ENCODE measurements at places on chromosomes 1 and 21.

DNA sequence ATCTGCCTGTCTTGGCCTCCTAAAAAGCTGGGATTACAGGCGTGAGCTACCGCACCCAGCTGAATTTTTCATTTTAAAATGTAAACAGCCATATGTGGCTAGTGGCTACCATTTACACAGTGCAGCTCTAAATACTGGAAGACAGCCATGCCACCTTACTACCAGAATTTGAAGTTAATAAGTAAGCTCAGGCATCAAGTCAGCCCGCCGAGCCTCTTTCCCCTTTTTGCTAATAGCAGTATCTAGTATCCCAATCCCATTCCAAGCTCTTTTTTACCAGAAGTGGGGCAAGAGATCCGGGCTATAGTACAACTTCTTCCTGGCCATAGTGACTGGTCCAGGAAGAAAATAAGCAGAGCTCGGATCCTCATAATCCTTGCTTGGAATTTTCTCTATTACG is 15.1 kb downstream of the TAF13 start:
- DNase-seq, result no peak

- no peak for DNase-seq
These were observed 29.5 kb downstream of the LPGAT1 start for GRCh38 chr1:211800925-211801607.

DNA sequence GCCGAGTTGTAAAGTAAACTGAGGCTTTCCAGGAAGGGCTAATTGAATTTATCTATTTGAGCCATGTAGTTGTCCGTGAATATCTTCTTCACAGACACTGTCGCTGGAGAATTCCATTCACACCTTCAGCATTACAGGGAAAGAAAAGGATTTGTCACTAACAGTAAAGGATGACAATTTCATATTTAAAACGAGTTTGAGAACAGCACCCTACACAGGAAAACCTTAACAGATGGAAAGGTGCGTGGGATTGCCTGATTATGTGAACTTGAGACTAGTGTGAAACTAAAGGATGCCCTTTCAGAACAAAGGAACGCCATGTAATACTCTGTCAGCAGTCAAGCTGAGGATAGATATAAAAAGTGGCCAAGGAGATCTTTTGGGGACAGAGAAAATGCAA is 492.5 kb upstream of the ADGRL2 start:
- DNase-seq, result no peak

DNA sequence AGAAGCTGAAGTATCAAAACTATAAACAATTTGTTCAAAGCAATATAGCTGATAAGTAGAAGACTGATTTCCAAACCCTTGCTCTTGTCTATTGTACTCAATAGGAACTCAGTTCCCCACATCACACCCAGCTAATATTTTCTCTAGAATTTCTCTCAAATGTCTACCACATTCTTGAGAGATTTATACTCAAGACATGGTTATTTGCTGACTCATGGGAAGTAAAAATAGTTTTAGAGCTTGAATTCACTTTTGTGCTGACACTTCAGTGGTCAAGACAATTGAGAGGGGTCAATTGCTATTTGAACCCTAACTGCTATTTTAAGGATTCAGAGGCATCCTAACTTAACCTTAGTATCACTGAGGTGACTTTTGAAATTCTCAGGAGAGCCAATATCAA is 99.0 kb downstream of the TNNI3K start:
- no peak for DNase-seq

- DNase-seq, result no peak
These were observed 63.8 kb downstream of the OLFML3 start for GRCh38 chr1:114043054-114043453.

DNA sequence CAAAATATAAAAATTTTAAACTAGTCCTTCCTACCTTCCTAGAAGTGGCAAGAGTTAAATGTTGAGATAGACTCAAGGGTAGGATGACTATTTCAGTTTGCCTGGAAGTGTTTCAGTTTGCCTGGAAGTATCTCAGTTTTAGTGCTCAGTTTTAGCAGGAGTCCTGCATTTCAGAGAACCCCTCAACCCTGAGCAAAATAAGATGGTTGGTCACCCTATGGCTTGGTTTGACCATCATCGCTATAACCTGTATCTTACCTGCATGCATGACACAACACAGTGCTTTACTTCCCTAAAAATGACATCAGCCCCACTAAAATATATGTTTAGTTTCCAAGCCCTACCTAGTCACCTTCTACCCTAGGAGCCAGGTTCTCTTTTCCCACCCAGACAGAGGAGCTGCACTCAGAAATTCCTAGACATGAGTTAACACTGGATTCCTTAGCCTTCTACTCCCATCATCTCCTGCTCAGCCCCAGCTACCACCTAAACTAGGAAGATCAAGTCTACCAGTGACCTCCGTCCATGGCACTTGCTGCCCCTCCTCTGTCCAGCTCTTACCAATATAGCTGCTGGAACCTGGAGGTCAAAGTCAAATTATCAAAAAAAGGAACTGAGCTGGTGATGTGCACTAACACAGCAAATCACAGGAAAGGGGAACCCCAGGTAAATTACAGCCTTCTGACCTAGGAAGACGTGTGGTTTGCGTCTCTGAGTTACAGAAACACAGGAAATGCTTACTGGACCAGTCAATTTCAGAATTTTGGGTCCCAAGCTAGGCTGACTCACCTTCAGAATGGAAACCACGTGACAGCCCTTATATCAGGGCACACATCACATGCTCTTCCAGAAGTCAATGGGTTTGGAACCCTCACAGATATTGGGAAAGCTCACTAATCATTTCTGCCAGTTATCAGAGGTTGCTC is 2.2 kb upstream of the G0S2 start:
- DNase-seq, result peak; percentile 31

- no peak for DNase-seq
These were observed 75.7 kb upstream of the WLS start for GRCh38 chr1:68308034-68308433.

- no peak for DNase-seq
These were observed 22.7 kb downstream of the SYNJ1 start for GRCh38 chr21:32705139-32705538.

DNA sequence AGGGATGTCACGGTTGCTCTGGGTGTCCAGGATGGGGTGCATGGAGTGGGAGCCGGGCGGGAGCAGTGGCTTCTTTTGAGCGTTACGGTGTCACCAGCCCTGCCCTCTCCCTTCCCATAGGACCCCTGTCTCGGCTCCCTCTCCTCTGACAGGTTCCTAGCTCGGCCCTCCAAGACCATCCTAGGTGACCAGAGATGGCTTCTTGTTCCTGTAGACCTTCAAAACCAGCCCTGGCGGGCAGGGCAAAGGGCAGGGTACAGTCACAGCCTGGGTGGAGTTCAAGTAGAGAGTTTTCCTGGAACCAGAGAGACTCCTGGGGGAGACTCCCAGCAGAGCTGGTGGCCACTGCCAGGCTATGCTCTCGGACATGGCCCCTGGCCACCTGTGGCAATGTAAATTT is 345.6 kb upstream of the AJAP1 start:
- no peak for DNase-seq

- DNase-seq, result no peak
These were observed 90.9 kb upstream of the KCNK1 start for GRCh38 chr1:233523047-233523446.

GRCh38 chr1:246727594-246727993 is 3.4 kb downstream of the SCCPDH start:
- no peak for DNase-seq

DNA sequence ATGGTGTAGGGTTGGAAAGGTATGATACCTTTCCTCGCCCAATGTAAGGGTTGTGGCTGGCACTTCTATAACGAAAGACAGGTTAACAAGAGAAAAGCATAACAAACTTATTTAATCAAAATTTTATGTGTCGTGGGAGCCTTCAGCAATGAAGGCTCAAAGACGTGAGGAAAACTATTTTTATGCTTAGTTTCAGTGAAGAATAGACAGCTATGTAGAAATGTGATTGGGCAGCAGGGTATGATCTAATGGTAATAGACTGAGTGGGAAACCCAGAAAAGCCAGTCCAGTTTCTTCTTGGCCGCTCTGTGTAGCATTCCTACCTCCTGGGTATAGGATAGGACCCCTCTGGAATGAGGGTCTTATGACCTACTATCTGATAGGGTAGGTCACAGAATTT is 464.7 kb downstream of the ADGRL2 start:
- no peak for DNase-seq

DNA sequence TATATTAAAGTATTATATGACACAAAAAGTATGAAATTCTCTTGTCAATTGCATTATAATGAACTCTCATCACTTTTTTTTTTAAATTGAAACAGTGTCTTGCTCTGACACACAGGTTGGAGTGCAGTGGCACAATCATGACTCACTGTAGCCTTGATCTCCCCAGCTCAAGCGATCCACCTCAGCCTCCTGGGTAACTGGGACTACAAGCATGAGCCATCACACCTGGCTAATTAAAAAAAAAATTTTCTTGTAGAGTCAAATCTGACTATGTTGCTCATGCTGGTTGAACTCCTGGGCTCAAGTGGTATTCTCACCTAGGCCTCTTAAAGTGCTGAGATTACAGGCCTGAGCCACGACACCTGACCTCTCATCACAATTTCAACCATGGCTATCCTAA is 259.3 kb downstream of the S1PR1 start:
- DNase-seq, result no peak

DNA sequence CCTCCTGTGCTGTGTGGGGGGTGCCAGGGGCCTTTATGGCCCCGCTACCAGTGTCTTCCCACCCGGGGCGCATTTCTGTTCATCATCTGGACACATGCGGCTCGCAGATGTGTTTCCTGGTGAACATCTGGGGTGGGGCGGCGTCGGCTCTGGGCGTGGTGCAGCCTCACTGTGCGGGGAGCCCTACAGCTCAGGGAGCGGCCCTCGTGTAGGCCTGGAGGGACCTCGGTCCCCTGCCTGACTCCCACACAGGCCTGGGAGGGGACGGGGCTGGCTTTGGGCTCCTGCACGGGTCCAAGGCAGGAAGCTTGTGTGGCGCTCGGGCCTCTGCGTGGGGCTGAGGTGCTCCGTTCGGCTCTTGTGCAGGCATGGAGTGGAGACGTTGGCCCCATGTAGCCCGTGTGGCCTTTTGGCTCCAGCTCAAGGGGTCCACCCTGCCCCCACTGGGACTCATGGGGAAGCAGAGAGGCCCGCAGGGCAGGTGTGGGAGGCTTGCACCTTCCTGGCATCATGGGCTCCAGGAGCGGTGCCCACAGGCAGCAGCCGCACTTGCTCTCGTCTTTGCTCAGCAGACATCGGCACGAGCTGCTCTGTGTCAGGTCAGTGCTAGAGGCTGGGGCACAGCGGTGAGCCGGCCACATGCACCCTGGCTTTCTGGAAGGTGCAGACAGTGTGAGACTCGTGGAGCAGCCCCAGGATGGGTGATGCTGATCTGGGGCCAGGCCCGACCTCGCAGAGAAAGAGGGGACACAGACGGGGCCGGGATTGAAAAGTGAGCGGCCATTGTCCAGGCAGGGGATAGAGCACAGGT is 90.1 kb upstream of the ACTRT2 start:
- no peak for DNase-seq

DNA sequence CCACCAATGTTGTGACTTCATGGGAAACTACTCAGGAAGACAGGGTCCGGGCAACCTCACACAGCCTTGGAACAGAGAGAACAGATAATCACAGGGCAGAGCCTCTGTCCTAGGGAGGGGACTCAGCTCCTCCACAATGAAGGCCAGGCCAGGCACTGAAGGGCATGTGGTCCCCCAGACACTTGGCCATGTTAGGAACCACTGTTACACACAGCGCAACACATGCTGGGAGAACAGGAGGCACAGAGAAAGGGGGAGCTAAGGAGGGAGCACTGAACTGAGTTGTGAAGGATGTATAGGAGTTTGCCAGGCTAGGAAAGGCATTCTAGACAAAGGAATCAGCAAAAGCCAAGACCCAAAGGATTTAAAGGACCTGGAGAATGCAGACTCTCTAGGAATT is 127.6 kb downstream of the DMRTB1 start:
- no peak for DNase-seq

- DNase-seq, result no peak
These were observed 55.5 kb downstream of the TOR1AIP2 start for GRCh38 chr1:179822065-179822464.

DNA sequence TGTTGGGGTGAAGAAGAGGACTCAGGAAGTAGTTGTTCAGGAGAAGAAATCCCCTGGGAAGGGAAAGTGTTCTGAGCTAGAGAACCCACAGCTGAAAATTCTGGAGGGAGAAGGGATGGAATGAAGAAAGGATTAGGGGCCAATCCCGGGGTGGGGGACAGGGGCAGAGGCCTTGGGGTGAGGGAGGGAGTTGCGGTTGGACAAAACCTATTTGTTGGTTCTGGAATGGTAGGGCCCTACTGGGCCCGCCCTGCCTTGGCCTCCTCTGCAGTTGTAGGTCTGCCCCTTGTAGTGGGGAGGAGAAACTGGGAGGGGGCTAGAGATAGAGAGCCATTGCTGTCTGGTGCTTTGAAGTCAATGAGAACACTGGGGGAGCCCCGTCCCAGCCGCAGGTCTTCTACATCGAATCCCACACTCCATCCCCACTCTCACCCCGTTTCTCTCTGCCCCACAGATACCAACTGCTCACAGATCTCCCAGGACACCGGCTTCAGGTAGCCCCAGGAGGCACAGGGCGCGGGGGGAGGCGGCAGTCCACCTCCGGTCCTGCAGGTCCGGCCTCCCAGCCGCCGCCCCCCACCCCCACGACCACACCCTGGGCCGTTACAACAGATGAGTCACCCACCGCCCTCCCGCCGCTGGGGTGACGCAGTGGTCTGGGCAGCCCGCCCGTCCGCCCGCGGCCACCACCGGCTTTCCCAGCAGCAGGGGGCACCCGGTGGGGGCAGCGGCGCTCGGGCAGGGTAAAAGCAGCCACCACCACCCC is 1.1 kb downstream of the TAGLN2 start:
- DNase-seq, result peak; percentile 81

DNA sequence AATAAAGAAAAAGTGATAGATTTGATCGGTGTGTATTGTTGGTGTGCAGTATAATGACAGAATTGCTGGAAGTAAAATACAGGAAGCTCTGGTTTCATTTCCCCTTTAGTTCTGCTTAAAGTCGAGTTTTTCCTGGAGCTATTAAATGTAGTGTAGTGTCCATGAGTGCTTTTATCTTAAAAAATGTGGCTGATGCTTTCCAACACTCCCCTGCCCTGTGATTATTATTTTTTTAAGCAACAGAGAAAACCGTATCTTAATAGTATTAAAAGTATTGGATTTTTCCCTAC is 1.1 kb downstream of the LGALS8 start:
- DNase-seq, result no peak

GRCh38 chr1:221468546-221468945 is 273.3 kb downstream of the DUSP10 start:
- DNase-seq, result no peak

GRCh38 chr1:202810193-202810614 is 550 bp upstream of the PCAT6 start:
- no peak for DNase-seq

Measured in central memory CD4-positive, alpha-beta T cell (primary cell).